ENCODE measurements at places on chromosomes 1 and 21.

DNA sequence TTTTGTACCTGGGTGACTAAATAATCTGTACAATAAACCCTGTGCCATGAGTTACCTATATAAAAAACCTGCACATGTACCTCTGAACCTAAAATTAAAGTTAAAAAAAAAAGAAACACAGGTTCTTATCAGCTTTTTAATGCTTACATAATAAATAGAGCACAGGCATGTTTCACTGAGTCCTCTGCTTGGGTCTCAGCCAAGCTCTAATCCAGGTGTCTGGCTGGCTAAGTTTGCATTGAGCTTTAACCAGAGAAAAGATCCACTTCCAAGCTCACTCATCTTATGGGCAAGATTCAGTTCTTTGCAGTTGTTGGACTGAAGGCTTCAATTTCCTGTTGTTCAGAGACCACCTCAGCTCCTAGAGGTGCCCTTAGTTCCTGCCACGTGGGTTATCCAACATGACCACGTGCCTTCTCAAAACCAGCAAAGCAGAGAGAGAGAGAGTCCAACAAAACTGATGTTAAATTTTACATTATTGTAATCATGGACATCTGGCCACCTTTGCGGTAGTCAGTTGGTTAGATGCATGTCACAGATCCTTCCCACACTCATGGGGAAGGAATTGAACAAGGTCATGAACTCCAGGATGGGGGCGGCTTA, 68.2 kb upstream of the TMPRSS2 start:
- peak; percentile 30 for DNase-seq

- no peak for DNase-seq
Observed at GRCh38 chr1:206521127-206521526, 13.8 kb downstream of the RASSF5 start.

DNA sequence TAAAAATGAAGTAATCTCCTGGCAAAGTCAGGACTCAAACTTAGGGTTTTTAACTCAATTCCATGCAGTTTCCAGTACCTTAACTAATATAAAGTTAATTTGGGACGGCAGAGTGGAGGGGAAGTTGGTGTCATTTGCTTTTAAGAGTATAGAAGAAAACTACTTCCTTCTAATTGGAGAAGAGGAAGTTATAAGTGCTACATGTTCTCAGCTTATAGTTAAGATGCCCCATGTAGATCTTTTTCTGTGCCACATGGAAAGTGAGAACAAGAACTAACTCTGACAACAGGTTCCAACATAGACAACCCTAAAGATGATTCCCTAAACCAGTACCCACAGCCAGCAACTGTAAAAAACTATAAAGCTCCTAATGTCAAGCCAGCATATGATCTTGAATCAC, 11.5 kb downstream of the RRAGC start:
- DNase-seq = no peak

GRCh38 chr1:23809751-23810171, 9.2 kb upstream of the GALE start:
- DNase-seq = peak; percentile 91

DNA sequence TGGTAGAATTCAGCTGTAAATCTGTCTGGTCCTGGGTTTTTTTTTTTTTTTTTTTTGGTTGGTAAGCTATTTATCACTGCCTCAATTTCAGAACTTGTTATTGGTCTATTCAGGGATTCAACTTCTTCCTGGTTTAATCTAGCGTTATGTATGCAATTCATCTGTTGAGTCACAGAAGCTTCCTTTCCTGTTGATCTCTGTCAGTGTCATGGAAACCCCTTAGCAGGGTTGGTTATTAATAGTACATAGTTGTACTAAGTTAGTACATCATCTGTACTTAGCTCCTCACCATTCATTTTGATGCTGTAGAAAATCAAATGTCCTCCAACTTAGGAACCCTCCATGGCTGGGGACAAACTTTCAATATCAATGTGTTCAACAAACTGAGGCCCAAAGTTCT, 51.0 kb upstream of the BARHL2 start:
- DNase-seq = no peak

GRCh38 chr1:162552684-162553252, 8.8 kb upstream of the UAP1 start:
- DNase-seq = no peak

DNA sequence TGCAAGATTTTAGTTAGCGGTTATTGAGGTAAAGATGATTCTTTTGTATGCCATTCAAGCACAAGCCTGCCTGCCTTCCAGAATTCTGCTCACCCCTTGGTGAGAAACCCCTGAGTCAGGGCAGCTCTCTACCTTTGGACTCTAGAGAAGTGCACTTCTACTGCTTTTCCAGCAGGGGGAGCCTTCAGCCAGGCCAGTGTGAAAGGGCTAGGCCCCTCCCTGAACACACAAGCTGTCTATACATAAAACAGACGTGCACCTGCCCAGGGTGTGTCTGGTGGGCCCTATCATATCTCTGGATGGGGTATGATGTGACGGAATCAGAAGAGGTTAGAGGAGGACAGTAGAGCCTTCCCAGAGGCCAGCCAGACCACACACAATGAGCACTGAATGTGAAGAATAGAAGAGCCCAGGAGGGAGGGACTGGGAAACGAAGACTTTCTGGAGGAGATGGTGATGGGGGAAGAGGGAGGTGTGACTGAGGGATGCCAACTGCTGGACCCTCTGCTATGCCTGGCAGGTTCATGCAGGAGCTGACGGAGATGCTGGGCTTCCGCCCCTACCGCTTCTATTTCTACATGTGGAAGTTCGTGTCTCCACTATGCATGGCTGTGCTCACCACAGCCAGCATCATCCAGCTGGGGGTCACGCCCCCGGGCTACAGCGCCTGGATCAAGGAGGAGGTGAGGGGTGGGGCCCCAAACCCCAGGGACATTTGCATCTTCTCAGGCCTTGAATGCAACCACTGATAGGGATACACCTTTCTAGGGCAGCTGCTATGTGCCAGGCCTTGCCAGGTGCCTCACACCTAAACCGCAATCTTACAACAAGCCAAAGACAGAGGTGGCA, 13.0 kb upstream of the KCNC4 start:
- peak; percentile 68 for DNase-seq

- no peak for DNase-seq
Observed at GRCh38 chr1:95427525-95427924, 193.5 kb downstream of the RWDD3 start.

- DNase-seq = no peak
Observed at GRCh38 chr1:169100208-169100607, 6.3 kb upstream of the ATP1B1 start.

DNA sequence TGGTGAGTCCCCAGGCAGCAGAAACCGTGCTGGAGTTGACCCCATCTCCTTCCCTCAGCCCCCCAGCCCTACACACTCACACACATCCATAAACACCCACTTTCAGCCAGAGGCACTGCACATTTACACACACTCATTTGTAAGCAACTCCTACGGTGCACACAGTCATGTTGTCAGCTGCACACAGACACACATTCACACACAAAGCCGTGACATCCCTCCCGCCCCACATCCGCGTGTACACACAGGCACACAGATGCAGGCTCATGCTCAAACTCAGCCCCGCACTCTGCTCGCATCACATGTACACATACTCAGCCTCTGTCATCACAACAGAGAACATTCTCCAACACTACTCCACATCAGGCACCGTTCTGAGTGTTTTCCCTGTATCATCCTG, 47.6 kb downstream of the LACTBL1 start:
- no peak for DNase-seq

GRCh38 chr1:20371883-20372282, 81.2 kb downstream of the VWA5B1 start:
- DNase-seq = no peak

- DNase-seq = no peak
Observed at GRCh38 chr1:25944986-25945385, 38.8 kb upstream of the STMN1 start.

DNA sequence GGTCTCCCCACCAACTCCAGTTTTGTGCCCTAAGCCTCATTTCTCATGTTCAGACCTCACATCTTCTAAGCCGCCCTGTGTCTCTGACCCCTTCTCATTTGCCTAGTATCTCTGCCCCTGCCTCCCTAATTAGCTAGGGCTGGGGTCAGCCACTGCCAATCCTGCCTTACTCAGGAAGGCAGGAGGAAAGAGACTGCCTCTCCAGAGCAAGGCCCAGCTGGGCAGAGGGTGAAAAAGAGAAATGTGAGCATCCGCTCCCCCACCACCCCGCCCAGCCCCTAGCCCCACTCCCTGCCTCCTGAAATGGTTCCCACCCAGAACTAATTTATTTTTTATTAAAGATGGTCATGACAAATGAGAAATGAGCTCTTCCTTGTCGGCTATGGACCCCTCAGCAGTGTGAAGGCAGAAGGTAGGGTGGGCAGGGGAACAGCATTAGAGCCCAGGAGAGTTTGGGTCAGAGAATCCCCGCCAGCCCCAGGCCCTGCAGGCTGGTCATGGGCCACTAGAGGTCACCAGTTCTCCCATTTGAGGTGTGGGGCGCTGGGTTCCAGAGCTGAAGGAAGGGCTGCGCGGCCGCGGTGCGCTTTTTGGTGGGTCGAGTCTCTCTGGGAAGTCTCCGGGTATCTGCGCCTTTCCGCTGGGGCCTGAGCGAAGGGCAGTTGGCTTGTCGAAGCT, 11.5 kb downstream of the ADAMTSL4 start:
- peak; percentile 92 for DNase-seq

DNA sequence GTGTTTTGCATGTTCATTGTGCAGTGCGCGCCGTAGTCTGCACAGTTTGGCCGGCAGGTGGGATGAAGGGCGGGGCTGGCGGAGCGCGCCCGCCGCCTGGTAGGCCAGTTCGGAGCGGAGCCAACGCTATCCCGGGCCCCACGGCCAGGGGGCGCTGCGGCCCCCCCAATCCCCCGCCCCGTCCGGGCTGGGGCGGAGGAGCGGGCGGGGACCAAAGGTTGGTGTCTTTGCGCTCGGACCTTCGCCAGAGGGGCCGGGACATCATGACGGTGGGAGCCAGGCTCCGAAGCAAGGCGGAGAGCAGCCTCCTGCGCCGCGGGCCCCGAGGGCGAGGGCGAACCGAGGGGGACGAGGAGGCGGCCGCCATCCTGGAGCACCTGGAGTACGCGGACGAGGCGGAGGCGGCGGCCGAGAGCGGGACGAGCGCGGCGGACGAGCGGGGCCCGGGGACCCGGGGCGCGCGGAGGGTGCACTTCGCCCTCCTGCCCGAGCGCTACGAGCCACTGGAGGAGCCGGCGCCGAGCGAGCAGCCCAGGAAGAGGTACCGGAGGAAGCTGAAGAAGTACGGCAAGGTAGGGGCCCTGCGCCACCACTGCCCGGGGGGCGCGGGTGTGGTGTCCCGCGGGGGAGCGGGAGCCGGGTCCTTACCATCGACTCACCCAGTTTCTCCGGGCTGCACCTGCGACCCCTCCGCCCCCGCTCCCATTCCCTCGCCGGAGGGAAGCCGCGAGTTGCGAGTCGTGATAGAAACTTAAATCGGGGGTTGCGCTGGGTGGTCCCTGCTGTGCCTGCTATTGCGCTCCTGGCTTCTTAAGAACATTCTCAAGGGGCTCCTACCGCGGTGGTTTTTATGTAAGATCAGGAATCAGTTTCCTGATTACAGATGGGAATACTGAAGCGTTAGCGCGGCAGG, at the start of gene C1orf115:
TSS of gene C1orf115 (plus strand) at position 224 of the 913 bp plus-strand sequence. CDS start at position 264, 40 bp downstream.
- peak; percentile 72 for DNase-seq

DNA sequence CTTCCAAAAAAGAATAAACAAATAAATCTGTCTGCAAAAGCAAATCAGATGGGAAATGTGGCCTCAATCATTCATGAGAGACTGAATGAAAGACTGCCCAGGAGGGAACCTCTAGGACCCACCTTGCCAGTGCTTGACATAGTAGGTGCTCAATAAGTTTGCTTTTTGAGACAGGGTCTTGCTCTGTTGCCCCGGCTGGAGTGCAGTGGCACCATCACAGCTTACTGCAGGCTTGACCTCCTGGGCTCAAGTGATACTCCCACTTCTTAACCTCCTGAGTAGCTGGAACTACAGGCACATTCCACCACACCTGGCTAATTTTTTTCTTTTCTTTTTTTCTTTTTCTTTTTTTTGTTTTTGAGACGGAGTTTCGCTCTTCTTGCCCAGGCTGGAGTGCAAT, 40.3 kb upstream of the CCSAP start:
- no peak for DNase-seq

- no peak for DNase-seq
Observed at GRCh38 chr1:234735476-234735875, 125.5 kb upstream of the IRF2BP2 start.

DNA sequence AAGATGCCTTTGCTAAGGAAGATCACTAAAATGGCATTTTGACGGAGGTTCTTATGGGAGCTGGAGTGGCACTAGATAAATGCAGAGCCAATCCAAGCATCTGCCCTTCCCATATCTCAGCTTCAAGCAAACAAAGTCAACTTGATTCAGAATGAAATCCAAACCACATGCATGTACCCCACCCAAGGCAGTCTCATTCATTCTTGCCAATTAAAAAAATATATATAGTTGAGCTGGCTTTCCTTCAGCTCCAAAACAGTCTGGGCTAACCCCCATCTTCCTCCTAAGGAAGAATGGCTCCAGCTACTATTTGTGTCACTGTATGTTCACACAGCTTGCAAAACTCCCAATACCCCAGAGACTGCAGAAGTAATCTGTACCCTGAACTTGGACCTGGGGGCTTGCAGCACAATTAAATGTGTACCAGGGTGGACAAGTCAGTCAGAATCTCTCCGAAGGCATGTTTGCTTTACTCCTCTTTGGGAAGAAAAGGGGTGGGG, 35.4 kb downstream of the GPR3 start:
- DNase-seq = no peak

DNA sequence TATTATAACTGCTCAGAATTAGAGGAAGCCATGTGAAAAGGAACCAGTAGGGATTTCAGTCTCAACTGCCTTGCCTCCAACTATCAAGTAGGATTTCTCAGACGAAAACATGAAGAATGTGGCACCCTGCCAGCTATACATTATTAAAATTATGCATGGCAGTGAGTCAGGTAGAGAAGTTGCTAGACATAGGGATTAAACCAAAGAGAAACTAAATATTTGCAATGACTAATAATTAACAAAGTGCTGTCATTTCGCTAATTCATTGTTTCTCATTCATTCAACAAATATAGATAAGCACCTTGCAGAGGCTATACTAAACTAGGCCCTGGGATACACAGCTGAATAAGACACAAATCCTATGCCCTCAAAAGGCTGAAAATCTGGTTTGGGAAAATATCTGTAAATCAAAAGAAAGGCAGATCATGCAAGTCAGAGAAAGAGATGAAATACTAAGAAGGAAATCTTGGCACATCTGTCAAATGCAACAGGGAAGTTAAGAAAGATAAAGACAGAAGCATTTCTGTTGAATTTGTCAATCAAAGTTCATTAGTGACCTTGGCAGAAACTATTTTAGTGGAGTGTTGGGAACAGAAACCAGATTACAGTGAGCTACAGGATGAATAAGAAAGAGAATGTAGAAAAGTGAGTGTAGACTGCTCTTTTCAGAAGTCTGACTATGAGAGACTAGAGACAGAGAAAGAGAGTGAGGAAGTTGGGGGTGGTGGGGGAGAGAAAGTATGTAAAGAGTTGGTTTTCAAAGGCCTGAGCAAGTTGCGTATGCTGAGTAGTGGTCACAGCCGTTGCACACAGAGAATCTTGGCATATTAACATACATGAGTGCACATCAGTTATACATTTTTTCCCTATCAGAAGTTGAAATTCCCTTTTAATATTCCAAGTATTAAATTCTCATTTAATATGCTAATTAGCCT, 14.7 kb upstream of the NBPF11 start:
- no peak for DNase-seq

Measured in activated CD8-positive, alpha-beta memory T cell treated with anti-CD3 and anti-CD28 coated beads, Interleukin-2, amount 10 ng/mL, durations not matched to agents 7 days and 5 days (primary cell).